Fibroblast of villous mesenchyme (primary cell): ENCODE measurements at places on chromosomes 5 and 9. TPM values are rescaled to one million over a fixed set of nuclear protein-coding genes. Genes with fewer than 3 reads are reported as not detected.

MARCOL gene
- total RNA-seq: not detected in 2 replicates

SLC27A4 gene
- 21.3 and 22.9 TPM in 2 replicates for total RNA-seq

PHYKPL gene
- total RNA-seq: 31.5 and 32.2 TPM in 2 replicates

PLPP1 gene
- 97.6 and 201 TPM in 2 replicates for total RNA-seq

PCDHGB6 gene
- 4.2 and 4.3 TPM in 2 replicates for total RNA-seq

SPATA31A3 gene
- total RNA-seq: not detected in 2 replicates
